Stimulated activated CD8-positive, alpha-beta memory T cell treated with anti-CD3 and anti-CD28 coated beads, Interleukin-4, amount 100 ng/mL, for 4 hours (primary cell): ENCODE measurements at places on chromosomes 5 and 9.

- DNase-seq: no peak
Measured at GRCh38 chr9:87120610-87121009, 173.3 kb upstream of the GAS1 start.

- no peak for DNase-seq
Measured at GRCh38 chr5:124045412-124045811, 533.4 kb downstream of the CSNK1G3 start.

DNA sequence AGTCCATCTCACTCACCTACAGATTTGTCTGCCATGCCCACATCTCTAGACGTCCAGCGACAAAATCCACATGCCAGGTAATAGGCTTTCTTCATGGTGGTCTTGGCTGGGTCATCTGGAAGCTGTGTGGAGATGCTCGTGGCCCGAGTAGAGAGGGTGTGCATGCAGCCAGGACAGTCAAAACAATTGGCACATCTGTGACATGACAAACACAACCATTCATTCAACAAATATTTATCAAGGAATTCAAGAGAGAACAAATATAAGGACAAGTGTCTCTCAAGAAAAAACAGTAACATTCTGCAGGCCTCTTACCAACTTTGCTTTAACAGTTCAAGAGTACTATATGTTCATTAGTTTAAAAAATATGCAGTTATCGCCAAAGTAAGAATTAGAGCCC, 5.4 kb downstream of the DCTN4 start:
- DNase-seq: no peak

DNA sequence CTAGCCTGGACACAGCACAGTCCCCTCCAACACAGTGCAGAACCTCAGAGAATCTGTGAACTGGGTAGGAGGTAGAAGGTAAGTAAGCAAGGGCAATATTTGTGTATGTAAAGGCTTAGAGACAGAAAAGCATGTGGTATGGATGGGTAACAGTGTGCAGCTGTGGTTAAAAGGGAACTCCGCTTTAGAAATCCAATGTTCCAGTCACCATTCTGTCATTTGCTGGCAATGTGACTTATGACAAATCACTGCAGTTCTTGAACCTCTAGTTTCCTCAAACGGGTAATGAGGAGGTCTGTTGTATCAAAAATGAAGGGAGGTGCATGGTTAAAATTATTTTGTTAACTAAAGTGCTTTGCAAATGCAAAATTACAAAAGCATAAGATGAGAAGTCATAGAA, 125.5 kb upstream of the IFNE start:
- DNase-seq: no peak

DNA sequence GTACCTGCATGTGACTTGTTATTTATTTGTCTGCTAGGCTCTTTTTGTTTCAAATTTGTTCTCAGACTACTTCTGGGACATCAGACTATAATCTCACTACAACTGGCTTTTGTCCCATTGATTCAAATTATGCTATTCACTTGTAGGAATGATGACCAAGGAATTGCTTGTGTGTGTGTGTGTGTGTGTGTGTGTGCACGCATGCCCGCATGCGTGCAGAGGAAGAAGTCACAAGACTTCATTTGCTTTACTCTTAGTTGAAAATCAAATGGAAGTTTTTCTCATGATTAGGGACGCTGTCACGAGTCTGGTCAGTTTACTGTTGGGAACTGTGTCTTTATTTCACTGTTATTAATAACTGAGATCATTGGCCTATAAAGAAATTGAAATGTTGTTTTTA, 268.7 kb downstream of the RAB3C start:
- DNase-seq: no peak

DNA sequence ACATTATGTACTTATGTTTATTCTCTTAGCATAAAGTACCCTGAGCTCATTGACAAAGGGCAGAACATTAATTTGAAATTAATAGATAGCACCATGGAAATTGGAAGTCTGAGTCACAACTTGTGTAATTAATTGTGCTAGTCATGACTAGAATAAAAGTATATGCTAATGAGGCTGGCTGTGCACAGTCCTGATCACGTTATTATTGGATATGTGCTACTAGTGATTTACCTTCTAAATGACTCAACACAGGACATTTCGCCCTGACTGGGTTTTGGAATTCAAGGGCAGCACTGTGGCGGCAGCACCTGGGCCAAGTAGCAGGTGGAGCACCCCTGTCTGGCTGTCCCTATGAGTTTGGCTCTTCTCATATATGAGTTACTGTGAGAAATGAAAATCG, 341.8 kb downstream of the ICE1 start:
- no peak for DNase-seq

- no peak for DNase-seq
Measured at GRCh38 chr9:123798195-123798594, 131.7 kb downstream of the DENND1A start.

- no peak for DNase-seq
Measured at GRCh38 chr9:121210536-121210935, 8.9 kb upstream of the RAB14 start.

DNA sequence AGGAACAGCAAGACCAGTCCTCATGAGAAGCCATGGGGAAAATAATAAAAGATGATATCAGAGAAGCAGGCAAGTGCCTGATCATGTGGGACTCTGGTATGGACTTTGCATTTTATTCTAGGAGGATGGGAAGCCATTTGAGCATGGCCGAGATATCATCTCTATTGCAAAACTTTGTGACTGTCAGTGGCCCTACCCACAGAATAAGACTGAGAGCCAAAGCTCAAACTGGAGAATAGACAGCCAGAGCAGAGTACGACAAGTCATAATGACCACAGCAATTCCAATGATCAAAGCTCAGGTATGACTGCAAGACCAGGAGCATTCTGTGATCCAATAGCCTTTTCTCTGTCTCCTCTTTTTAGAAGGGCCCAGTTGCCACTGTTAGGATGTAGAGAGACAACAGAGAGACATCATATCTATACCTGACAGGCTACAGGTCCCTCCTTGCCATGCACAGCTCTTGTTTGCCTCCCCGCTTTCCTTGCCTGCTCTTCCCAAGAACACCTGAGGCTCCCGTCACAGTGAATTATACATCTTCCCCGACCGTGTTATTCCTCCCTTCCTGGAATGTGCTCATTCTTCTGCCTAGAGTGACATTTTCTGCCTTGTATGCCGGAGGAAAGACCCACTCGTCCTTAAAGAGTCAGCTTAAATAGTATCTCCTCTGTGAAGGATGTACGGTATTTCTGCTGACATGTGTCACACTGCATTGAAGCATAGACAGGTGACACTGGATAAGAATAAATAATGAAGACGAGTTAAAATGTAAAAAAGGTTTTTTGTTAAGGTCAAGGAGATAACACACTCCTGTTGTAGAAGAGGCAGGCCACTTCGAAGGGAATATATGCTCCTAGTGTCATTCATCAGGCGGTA, 248.7 kb upstream of the MAP3K1 start:
- no peak for DNase-seq

GRCh38 chr5:150152636-150153462, 2.8 kb downstream of the PDGFRB start:
- DNase-seq: no peak

GRCh38 chr5:82599692-82600091, 321.5 kb upstream of the RPS23 start:
- no peak for DNase-seq

- DNase-seq: no peak
Measured at GRCh38 chr9:113179839-113180238, 29.0 kb downstream of the SLC31A2 start.

GRCh38 chr5:1704266-1704665, 95.4 kb downstream of the MRPL36 start:
- no peak for DNase-seq
